ENCODE measurements at places on chromosomes 13 and 19. TPM values are rescaled to one million over a fixed set of nuclear protein-coding genes. Genes with fewer than 3 reads are reported as not detected.
A peak's percentile ranks its signal among the peaks of the same experiment; 100 is the strongest.

The HPN gene
- polyA plus RNA-seq: 15.6 TPM

DNA sequence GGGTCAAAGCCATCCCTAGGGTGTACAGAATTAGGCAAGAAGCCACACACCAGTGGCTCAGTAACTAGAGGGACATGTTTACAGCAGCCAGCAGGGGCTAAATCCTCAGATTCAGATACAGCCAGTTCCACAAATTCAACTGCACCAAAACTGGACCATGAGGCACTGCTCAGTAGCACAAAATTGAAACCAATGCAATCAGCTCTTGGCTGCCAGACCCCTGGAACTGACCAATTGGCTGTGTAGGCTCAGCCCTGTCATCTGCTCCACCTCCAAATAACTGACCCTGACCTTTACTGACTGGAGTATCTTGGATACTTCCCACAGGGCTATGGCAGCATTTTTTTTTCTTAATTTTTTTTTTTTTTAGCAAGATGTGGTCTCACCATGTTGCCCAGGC, 226.5 kb downstream of the FOXO1 start:
- no peak for DNase-seq

The PRODH2 gene
- polyA plus RNA-seq: not detected

GRCh38 chr19:29630655-29631054, 24.6 kb downstream of the POP4 start:
- no peak for DNase-seq

GRCh38 chr19:7843521-7843920, 13.5 kb downstream of the EVI5L start:
- no peak for DNase-seq

The TICAM1 gene
- 3.7 TPM for polyA plus RNA-seq

DNA sequence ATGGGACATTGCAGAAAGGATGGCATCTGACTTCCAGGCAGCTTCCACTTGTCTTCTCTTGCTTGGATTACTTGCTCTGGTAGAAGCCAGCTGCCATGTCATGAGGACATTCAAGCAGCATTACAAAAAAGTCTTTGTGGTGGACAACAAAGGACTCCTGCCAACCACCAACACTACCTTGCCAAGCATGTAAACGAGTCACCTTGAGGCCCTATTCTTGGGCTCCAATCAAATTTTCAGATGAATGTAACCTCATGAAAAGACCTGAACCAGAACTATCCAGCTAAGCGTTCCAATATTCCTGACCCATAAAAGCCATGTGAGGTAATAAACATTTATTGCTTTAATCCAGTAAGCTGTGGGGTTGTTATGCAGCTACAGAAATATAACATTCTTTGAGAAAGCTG, 12.5 kb downstream of the PROSER1 start:
- DNase-seq: no peak

DNA sequence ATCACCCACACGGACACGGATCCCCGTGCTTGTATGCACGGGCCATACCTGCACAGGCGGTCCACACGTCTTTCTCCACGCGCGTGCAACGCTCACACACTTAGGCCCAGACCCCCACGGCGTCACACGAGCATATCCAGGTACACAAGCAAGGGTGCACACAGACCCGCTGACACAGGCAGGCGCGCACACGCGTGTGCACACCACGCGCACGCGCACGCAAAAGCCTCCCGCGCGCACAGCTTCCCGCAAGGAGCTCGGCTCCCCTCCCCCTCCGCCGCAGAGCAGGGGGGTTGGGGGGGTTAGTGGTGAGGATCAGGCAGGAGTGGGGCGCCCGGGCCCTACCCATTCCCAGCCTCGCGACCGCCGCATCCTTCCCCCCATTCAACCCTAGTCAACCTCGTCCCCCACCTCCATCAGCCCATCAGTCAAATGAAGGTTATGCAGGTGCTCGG, 407 bp downstream of the RAB3A start:
- peak; percentile 58 for DNase-seq

The LYPD3 gene
- polyA plus RNA-seq: 0.61 TPM

The CEACAM4 gene
- 0.16 TPM for polyA plus RNA-seq

- DNase-seq: no peak
Measured at GRCh38 chr13:113559061-113559460, 25.5 kb upstream of the TFDP1 start.

The PRSS57 gene
- polyA plus RNA-seq: 0.31 TPM

DNA sequence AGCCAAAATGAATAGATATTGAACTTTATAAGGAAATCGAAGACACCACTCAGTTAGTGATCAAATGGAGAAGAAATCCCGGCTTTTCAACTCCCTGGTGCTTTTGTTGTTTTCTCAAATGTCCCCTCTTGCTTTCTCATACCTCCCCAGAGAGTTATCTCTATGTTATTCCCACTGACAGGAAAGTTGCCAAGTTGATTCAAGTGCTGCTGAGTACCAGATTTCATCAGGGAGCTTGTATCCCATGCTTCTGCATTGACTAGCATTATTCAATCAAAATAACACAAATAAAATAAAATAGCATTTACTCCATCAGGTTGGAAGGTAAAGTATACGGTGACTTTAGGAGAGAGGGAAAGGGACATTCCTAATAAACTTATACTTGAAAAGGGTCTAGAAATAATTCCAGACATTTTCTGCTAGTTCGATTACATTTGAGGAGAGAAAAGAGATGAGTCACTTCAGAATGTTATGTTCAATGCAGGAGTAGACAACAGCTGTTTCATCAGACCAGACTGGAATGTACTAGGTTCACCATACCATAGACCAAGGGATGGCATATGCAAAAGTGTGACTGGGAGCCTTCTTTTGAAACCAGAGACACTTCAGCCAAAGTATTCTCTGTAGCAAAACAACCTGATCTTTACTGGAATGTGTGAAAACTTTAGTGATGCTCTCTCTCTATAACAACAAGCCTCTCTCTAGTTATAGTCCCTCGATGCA, 397.8 kb downstream of the FGF14 start:
- DNase-seq: no peak

DNA sequence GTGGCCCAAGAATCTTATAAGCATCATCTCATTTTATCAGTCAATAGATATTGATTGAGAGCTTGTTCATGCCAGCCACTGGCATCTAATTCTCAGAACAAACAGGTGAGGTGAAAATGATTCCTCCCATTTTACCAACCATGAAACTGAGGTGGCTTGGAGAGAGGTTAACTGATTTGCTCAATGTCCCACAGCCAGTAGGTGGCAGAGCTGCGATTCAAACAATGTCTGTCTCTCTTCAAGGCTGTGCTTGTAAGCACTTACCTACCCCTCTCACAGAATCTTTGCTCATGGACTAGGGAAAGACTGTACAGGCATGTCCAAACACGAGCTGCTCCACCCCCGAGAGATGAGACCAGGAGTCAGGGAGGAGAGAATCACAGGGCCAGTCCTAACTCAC, 21.5 kb upstream of the GSX1 start:
- DNase-seq: no peak

DNA sequence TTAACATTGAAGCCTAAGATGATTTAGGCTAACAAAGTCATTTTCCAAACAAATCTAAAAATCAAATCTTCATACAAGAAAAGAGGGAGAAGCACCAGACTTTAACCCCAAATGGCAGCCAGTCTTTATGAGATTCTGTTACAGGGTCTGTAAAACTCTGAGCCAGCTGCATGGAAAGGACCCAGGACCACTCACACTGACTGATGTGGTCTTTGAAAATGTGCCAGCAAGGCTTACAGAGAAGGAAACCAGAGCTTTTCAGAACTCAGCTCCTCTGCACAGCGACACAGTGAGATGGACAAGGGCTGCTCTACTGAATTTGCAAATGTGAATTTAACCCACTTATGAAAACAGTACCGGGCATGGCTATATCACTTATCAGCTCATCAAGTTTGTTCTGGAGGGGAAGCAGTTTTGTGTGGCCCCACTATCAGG, 98.8 kb upstream of the SERP2 start:
- peak; percentile 81 for DNase-seq

The NLRP9 gene
- not detected for polyA plus RNA-seq

The SYCN gene
- polyA plus RNA-seq: not detected

DNA sequence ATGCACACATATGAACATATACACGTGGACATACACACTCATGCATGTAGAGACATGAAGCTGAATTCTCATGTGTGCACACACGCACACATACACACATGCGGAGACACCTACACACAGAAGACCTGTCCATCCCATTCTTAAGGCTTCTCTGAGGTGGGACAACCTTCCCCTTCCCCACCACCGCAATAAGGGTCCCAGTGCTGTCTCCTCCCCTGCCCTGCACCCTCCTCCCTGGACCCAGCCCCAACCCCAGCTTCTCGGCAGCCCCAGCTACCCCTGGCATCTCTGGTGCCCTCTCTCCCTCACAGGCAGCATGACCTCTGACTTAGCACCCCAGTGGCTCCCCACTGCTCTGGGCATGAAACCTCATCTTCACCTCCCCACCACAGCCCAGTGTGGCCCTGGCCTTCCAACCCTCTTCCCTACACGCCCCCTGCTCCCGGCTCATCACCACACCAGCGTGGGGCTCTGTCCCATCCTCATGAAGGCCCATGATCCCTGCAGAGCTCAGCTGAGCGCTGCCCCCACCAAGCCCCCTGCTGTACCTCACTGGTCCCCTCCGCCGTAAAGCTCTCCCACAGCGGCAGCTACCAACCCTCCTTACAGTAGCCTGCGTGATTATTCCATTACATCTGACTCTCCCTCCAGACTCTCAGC, 204.1 kb upstream of the ZNF536 start:
- no peak for DNase-seq

- no peak for DNase-seq
Measured at GRCh38 chr19:892243-892893, 619 bp downstream of the MED16 start.

The PSG2 gene
- 0.98 TPM for polyA plus RNA-seq

- no peak for DNase-seq
Measured at GRCh38 chr13:40874138-40874779, 84.8 kb downstream of the SLC25A15 start.

- DNase-seq: peak; percentile 25
Measured at GRCh38 chr19:49849433-49850220, 1.3 kb upstream of the PTOV1 start.

DNA sequence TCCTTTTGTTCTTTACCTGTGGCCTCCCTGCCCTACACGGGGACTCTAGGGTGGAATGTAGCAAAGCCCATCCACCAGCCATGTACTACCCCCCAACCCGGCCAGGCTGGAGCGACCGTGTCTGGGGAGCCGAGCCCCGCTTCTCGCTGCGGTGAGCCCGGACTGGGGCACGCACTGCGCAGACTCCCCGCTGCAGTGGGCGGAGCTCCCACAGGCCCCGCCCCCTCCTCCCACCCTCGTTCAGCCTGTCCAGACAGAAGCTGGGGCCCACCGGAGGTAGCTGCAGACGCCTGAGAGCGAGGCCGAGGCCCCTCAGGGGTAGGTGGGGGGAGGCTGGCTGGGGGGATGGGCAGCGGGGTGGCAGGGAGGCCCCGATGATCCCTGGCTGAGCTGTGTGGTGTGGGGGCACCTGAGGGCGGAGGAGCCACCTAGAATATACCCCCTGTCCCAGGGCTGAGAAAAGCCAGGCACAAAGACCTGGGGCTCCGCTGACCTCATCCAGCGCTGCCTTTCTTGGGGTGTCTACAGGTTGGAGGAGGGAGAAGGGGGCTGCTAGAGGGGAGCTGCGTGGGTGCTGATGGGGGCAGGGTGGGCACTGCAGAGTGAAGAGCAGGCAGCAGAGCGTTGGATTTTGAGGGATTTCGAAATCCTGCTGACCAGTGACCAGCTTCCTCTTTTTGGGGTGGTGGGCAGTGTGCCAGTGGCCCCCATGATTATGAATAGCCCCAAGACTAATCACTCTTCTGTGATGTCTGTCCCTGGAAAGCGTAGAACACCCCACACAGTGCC, 17.3 kb downstream of the PLD3 start:
- DNase-seq: peak; percentile 88

DNA sequence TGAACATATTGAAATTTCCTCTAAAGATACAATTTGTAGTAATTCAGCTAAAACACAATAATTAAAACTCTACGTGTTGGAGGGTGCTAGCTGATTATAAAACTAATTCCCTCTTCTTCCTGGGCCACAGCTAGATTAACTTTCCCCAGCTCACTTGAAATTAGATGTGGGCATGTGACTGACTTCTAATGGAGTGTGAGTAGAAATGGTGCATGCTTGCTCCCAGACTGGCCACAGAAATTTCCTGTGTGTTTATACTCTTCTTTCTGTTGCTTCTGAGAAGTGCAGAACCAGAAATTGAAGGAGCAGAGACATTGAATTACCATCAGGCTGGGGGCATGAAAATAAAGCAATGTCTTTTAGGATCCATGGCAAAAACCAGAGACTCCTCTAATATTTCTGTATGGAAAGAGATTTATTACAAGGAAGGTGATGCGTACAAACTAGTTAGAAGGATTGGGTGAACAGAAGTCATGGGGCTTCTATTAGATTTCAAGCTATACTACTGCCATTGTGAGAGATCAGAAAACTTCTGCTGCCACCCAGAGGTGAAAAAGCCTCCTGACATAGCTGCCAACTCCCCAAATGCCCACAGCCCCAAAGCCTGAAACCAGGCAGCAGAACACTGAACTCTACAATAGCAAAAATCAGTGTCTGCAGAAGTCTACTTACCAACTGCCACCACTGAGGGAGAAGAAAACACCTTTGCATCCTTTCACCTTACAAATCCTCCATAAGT, 379.2 kb upstream of the MIR17HG start:
- DNase-seq: peak; percentile 10

The STAP2 gene
- 3.9 TPM for polyA plus RNA-seq

DNA sequence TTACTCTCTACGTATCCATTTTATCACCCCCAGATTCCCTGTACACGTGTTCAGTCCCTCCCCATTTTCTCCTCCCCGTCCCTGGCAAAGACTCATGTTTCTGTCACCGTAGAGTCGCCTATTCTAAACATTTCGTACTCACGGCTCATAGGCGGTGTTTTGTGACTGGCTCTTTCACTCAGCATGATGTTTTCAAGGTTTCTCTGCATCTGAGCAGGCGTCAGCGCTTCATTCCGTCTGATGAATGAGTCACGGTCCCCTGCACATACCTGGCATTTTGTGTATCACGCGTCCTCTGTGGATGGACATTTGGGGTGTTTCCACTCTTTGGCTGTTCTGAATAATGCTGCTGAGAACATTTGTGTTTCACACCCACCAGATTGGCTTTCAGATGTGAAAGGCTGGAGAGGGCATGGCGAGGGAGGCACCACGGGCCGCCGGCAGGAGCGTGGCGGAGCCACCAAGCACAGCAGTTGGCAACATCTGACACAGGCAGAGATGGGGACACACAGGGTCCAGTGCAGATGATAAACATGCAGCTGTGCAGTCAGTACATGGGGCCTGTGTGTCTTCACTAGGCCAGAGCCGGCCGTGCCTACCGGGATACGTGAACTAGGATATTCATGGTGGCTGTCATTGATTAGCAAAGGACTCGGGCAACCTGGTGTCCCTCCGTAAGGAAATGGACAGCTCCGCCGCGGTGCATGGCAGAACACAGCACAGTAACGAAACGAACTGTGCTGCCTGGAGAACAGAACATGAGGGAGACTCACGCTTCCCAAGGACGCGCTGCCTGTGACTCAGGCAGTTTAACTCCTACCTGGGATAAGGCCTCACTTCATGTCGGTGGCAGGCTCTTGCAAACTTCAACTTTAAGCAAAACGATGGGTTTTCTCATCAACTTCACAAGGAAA, 117.2 kb downstream of the ATP11A start:
- no peak for DNase-seq

The IZUMO1 gene
- polyA plus RNA-seq: 0.68 TPM

GRCh38 chr13:41344358-41344757, 33.3 kb downstream of the NAA16 start:
- DNase-seq: no peak

All from muscle of leg (tissue), 16 donors.